Gastroesophageal sphincter (tissue), 4 donors: ENCODE measurements at places on chromosomes 13 and 19.

DNA sequence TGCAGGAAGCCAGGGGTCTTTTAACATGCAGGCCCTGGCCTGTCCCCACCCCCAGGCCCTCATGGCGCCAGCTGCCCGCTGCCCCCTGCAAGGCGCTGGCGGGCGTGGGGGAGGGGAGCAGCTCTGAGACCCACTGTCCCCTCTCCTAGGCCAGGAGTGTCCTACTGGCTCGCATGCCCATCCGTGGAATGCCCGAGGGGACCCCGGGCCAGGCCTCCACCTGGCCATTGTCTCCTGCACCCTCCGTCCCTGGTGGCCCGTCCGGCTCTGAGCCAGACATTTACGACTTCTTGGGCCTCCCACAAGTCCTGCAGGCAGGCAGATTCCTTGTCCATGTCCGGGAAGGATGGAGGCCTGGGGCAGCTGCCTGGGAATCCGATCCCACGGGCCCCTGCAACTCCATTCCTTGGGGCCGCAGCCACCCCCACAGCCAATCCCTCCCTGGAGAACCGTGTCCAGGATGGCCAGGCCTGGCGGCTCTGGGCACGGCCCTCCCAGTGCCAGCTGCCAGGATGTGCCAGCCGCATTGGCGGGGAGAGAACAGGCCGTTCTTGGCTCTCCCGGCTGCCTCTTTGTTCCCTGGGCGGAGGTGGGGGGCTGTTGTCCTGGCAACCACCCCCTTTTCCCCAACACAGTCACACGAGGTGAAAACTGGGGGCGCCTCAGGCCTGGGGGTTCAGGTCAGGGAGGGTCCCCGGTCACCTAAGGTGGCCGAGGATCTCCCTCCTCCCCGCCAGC is 10.5 kb upstream of the PLIN3 start:
- peak; percentile 80 for ATAC-seq

DNA sequence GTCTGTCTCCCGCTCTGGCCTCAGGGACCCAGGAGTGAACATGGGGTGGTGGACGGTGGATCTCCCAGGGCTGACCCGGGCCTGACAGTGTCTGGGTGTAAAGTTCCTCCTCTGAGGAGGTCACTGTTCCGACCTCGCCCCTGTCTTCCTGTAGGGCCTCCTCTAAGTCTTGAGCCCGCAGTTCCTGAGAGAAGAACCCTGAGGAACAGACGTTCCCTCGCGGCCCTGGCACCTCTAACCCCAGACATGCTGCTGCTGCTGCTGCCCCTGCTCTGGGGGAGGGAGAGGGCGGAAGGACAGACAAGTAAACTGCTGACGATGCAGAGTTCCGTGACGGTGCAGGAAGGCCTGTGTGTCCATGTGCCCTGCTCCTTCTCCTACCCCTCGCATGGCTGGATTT is at the start of gene SIGLEC9:
SIGLEC9 (plus strand) TSS at position 178 of the 400 bp plus-strand sequence; CDS start at position 247, 69 bp downstream.
- ATAC-seq = peak; percentile 39

DNA sequence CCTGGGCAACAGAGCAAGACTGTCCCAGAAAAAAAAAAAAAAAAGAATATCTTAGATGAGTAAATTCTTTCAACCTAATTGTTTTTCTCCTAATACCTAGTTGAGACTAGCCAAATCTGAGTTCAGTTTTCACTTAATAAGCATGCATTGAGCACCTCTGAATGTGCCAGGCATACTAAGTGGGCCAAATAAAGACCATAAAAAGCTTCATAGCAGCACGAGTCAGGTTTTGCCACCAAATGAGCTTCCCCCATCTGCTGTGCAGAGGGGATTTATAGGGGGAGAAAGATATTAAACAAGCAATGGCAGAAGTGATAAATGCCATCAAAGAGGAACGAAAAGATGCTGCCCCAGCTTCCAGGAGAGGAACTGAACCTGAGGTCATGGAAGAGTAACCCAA is 11.4 kb downstream of the THSD1 start:
- ATAC-seq = no peak

- ATAC-seq = no peak
Measured at GRCh38 chr13:92657565-92657964, 569.0 kb upstream of the GPC6 start.

- no peak for ATAC-seq
Measured at GRCh38 chr19:843836-844545, 3.2 kb downstream of the PRTN3 start.
